ENCODE measurements at places on chromosomes 16 and 17. TPM values are rescaled to one million over a fixed set of nuclear protein-coding genes. Genes with fewer than 3 reads are reported as not detected.
A peak's percentile ranks its signal among the peaks of the same experiment; 100 is the strongest.

The LLGL2 gene
- 1.6 TPM for polyA plus RNA-seq

The ZNF207 gene
- polyA plus RNA-seq, result 165 TPM

DNA sequence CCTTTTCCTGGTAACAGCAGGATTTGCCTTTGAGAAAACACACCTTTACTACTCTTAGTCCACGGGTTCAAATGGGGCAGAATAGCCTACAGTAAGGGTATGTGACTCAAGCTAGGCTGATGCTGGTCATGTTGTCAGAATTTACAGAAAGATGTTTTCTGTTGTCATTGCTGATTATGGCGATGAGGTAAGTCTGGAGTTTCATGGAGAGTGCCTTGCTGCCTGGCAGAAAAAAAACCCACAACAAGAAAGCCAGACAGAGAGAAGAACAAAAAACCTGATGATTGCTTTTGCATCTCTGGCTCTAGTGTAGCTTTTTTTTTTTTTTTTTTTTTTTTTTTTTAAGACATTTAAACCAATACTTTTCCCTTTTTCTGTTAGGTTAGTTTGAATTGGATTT, 47.9 kb downstream of the SLC6A4 start:
- DNase-seq, result no peak

The SLC16A6 gene
- 0.20 TPM for polyA plus RNA-seq

- no peak for DNase-seq
Observed at GRCh38 chr16:10817963-10818941, at the start of gene TVP23A. Gene TVP23A (minus strand): TSS chr16:10818794. CDS start chr16:10818493, 301 bp downstream.

The CARD14 gene
- not detected for polyA plus RNA-seq

- no peak for DNase-seq
Observed at GRCh38 chr16:73010150-73010676, 37.7 kb downstream of the ZFHX3 start.

The TERB1 gene
- 0.07 TPM for polyA plus RNA-seq

The MMP28 gene
- polyA plus RNA-seq, result 0.15 TPM

DNA sequence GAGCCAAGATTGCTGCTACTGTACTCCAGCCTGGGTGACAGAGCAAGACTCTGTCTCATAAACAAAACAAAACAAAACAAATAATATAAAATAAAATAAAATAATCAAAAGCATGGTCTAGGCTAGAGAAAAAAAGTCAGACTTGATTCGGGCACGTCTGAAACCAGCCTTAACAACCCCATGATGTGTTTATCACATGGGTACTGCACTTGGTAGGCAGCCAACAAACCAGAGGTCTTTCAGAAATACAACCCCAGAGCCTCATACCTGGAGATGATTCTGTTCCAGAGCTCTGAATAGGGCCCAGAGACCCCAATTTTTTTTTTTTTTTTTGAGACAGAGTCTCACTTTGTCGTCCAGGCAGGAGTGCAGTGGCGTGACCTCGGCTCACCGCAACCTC, 9.6 kb upstream of the HAPSTR1 start:
- DNase-seq, result no peak

- peak; percentile 51 for DNase-seq
Observed at GRCh38 chr17:40303708-40304551, 5.0 kb upstream of the RARA start.

The SPNS2 gene
- not detected for polyA plus RNA-seq

The SPECC1 gene
- polyA plus RNA-seq, result 16.9 TPM

DNA sequence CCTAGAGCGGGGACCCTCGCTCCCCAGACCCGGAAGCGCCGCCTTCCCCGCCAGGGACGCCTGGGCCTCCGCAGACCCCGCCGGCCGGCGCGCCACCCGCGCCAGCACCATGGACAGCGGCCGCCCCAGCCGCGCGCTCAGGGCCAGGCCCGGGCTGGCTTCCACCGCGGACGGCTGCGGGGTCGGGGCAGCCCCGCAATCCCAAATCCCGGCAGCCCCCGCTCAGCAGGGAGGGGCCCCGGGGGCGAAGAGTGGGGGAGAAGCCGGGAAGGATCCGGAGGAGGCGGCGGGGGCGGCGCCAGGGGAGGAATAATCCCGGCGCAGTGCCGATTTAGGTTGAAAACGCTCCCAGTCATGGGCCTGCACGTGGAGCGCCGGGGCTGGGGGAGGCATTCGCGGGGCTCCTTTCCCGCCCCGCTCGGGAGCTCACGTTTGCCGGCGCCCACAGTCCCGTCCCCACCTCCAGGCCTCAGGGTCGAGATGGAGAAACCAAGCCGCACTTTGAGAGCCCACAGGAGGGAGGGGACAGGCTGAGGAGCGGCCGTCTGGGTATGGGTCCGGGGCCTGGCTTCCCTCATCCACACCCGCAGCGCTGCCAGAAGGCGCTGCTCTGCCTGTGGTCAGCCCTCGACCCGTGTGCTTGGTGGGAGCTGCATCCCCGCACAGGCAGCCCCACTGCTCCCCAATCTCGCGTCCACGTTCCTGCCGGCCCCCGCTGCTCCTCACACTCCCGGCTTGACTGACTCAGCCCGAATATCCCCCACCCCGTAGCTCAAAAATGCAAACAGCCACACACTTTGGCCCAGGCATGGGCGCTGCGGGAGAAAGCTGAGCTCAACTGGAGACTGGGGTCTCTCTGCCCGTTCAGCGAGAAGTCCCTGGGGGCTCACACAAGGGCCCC, 4.7 kb downstream of the FBXL16 start:
- DNase-seq, result no peak

The KRT16 gene
- 1.6 TPM for polyA plus RNA-seq

- DNase-seq, result no peak
Observed at GRCh38 chr16:55868137-55868536, 7.0 kb downstream of the CES5A start.

- DNase-seq, result no peak
Observed at GRCh38 chr16:30092373-30093010, 768 bp upstream of the TBX6 start.

The ZNF287 gene
- polyA plus RNA-seq, result 6.6 TPM

GRCh38 chr17:57035971-57036481, 49.0 kb upstream of the AKAP1 start:
- DNase-seq, result no peak
